ENCODE measurements at places on chromosomes 7 and 10.

DNA sequence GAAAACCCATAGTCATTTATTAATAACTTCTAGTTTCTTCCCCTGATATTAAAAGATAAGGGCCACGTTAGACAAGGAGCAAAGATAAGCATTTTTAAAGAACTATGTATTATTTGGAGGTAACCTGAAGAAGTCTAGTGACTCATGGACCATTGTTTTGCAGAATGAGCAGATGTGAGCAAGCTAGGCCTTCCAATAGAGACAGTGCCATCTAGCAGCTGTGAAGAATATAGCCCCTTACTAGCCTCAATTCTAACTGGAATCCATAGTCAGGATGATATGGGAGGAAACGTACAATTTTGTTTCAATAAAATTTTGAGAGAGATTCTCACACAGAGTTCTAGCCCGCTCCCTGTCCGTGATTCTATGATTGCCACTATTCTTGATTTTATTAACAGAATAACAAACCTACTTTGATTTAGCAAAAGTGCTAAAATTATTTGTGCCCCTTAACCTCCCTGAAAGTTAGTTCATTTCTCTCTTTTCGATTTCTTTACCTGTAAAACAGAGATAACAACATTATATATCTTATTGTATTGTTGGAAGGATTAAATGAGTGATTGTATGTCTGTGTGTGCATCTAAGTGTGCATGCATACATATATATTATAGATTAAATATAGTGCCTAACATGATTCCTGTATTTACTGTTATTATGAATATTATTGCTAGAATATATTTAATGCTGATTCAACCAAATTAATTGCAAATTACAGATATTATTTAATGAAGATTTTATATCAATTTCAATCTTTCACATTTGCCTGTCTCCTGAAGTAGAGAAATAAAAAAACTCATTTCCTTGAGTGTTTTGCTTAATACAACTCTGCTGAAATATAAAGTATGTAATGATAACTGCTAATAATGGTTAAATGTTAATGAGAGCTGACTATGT lies 22.7 kb downstream of the FAM237B start:
- peak; percentile 83 for DNase-seq

DNA sequence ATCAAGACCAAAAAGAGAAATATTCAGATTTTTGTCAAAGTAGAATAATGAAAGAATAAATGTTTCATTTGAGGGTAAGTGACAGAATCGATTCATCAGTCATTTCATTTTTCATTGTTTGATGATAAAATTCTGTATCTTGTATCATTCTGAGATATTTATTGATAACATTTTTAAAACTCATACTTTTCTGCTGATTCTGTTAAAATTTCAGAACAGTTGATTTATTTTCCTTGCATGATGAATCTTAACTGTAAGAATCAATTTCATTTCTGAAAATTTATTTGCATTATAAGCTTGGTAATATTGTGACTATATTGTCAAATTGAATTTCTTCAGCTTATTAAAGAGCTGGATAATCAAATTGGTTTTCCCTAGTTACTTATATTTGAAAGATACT lies 13.9 kb downstream of the PHYHIPL start:
- no peak for DNase-seq

GRCh38 chr7:50262916-50263690 lies 41.4 kb upstream of the IKZF1 start:
- peak; percentile 27 for DNase-seq

DNA sequence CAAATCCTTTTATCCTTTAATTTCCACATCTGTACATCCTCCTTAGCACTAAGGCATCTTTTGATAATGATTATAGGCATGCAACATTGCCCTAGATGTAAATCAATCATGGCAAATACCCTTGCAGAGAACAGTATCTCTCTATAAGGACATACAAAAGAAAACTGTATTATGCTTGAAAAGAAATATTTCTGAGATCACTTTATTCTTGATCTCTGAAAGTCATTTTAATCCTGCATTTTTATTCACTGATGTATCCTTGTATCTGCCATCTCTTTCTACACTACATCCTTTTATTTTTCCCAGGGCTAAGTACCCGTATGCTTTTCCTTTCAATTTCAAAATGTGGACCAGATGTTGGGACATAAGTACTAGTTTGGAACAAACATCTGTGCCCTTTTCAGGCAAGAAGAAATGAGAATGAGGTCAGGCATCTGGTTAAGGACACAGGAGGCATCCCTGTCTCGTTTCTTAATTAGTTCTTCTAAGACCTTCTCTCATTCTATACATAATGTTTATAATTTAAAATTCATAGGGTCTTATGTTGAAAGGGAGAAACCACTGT lies 338.6 kb downstream of the CNTNAP2 start:
- DNase-seq: no peak

- peak; percentile 66 for DNase-seq
Observed at GRCh38 chr7:30470771-30471170, 7.8 kb downstream of the NOD1 start.

GRCh38 chr7:28447071-28447470 lies 34.8 kb downstream of the CREB5 start:
- DNase-seq: no peak

DNA sequence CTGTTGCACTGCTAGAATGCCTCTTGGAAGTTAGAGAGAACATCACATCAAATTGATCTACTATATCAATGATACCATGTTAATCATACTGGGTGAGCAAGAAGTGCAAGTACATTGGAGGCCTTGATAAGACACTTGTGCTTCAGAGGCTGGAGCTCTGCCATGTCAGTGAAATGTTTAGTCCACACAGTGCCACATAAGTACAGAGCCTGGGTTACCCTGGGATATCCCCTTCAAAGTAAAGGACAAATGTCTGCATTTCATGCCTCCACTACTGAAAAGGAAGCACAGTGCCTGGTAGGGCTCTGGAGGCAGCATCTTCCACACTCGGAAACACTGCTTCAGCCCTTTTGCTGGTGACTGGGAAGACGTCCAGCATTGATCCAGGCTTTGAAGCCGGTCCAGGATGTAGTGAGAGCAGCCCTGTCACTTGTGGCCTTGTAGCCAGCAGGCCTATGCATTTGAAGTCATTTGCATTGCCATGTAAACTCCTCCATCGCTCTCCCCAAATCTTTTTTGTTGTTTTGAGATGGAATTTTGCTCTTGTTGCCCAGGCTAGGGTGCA lies 15.7 kb upstream of the STN1 start:
- no peak for DNase-seq
